ENCODE measurements at places on chromosomes 2 and 18. TPM values are rescaled to one million over a fixed set of nuclear protein-coding genes. Genes with fewer than 3 reads are reported as not detected.

IL18R1 gene
- 6.2 TPM for total RNA-seq

SPATA3 gene
- total RNA-seq = not detected

ICOS gene
- 0.98 TPM for total RNA-seq

C18orf32 gene
- 81.9 TPM for total RNA-seq

GRCh38 chr2:101655702-101656422 lies 41.6 kb upstream of the MAP4K4 start:
- DNase-seq = no peak

DNA sequence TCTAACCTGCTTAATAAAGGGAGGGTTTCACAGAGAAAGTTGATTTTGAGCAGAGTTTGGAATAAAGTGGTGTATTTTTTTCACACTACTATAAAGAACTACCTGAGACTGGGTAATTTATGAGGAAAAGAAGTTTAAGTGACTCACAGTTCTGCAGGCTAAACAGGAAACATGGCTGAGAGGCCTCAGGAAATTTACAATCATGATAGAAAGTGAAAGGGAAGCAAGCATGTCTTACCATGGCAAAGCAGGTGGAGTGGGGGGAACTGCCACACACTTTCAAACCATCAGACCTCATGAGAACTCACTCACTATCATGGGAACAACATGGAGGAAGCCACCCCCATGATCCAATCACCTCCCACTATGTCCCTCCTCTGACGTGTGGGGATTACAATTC lies 546.7 kb downstream of the EPHA4 start:
- no peak for DNase-seq

GRCh38 chr2:134522496-134523455 lies 196.0 kb downstream of the TMEM163 start:
- no peak for DNase-seq

GRCh38 chr2:43085929-43086328 lies 140.5 kb downstream of the ZFP36L2 start:
- no peak for DNase-seq

DNA sequence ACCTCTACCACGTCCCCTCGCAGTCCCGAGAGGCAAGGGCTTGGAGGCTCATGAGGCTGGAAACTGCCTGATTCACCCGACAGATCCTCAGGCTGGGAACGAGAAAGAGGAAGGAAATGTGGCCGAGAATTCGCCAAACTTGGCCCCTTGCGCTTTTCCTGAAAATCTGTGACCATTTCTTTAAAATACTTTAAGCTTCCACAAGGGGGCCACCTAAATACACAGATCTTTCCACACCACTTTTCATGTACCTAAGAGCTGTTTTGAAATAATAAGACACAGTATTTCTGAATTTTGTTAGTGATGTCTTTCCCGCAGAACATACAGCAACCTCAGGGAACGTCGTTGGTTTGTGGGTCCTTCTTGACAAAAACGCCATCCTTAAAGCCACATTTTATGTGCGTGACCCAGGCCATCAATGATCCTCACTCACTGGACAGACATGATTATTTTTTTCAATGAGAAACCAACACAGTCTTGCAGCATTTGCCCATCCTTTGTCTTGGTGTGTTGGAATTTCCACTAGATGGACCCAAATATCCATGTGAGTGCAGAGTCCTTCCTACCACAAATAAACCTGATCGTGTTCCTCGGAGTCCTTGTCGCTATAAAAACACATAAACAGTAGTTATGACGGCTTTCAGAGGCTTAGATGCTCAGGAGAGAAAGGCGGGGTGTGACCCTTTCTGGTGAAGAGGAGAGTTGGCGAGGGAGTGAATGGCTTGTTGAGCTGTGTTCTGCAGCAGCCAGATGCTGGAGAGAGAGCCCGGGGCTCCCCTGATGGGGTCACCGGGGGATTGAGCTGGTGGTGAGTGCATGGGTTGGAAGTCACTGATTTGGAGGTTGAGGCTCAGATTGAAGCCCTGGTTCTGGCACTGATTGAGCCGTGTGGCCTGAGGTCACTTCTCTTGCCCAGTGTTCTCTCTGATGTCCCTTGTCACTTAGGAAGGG lies 25.0 kb downstream of the DCDC2C start:
- no peak for DNase-seq

DNA sequence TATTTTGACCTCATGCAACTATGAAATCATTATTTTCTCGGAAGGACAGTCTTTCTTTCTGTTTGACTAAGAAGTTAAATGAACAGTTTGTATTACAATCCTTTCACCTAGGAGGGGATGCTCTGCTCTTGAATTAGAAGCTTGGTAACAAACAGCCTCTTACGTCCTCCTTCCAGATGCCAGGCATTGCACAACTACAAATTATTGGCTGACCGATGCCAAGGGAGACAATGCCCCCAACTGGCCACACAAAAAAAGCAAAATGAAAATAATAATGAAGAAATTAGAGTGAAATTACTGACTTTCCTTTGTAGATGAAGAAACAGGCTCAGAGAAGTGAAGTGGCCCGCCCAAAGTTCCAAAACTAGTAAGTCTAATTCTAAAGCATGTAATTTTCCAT lies 177.9 kb downstream of the CYRIA start:
- no peak for DNase-seq

Measured in mucosa of gallbladder (tissue), 1 donor.